ENCODE measurements at places on chromosomes 6 and 20.

DNA sequence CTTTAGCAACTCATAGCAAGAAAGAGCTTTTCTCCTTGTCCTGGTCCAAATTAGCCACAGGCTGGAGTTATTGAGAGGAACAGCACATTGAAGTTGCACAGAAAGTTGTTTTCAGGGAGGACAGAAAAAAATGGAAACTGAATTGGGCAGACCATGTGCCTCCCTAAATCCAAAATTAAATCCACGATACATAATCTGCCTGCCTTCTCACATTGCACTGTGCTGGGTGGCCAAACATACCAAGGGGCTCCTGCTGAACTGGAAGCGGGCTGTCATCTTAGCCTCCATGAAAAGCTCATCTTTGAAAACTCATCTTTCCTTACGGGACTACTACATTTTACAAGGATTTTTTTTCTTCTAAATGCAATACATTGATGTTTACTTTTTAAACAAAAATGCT, 59.9 kb downstream of the TNFAIP3 start:
- no peak for DNase-seq

DNA sequence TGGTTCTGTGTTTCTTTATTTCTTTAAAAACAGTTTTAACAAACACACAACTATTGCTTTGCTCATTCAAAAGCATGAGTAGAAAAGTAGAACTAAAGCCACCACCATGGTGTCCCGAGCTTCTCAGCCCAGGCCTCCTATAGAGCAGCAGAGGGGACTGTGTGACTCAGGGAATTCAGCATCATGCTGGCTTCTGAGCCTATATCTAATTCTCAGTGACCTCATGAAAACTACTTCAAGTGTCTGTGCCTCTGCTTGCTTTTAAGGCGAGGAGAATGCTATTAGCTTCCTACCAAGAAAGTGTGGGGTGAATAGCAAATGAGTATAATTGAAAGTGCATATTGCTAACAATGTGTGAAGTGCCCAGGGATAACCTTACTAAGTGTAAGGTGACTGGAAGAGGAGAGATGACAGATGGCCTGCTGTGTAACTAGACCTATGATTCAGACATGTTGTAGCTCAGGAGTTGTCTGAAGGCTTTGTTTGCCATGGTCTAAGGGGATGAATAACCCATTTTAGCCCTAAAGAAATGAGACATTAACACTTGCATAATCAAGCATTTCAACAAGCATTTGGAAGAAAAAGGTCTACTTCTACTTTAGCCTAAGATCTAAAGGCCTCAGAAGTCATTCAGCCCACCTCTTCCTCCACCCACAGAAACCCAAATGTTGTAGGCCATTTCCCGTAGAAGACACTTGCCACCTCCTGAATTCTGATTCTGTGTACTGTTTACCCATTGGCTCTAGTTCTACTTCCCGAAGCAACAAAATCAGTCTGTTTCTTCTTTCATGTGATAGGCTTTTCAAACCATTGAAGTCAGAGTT, 121.5 kb upstream of the ARG1 start:
- no peak for DNase-seq

- DNase-seq, result no peak
Observed at GRCh38 chr6:75421316-75422023, 72.1 kb downstream of the FILIP1 start.

GRCh38 chr6:139647841-139648240, 273.4 kb upstream of the CITED2 start:
- DNase-seq, result no peak

- DNase-seq, result no peak
Observed at GRCh38 chr20:46715292-46715756, 5.9 kb downstream of the SLC2A10 start.

Data from erythroblast (primary cell).